ENCODE measurements at places on chromosomes 16 and 17. TPM values are rescaled to one million over a fixed set of nuclear protein-coding genes. Genes with fewer than 3 reads are reported as not detected.

CHST5 gene
- polyA plus RNA-seq = 35.6 TPM

- DNase-seq = no peak
Observed at GRCh38 chr17:55576237-55576995, 65.2 kb upstream of the SMIM36 start.

SMCR8 gene
- polyA plus RNA-seq = 17.9 TPM

DNA sequence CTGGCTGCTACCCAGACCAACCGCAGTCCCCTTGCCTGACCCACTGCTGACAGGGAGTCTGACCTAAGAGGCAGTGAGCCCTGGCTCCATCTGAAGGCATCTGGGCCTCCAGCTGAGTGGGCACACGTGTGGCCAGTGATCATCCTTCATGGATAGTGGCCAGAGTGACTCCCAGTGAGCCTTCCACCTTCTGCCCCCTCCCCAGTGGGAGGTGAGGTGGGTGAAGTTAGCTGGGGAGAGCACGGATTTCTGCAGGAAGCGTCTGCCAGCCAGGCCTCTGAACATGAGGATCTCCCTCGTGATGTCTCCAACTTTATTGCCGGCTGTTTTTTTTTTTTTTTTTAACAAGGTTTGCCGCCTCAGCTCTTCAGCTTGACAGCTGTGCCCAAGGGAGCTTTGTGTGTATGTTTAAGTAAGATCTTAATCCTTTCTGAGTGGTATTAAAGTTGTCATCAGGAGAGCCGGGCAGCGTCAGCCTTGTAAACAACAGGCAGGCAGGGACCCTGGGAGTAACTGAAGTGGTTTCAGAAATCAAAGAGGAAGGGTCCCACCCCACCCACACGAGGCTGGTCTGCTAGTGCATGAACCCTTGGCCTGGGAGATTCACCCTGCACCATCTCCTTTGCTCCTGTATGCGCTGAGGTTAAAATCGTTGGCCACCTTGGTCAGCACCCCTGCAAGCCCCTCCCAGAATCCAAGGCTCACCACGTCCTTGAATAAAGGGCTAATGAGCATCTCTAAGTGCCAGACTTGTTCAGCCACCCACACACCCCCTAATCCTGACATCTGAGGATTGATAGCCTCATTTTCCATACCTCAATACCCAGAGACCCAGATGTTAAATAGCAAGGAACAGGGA lies 33.3 kb downstream of the RHBDL3 start:
- peak; percentile 33 for DNase-seq

GRCh38 chr16:67258161-67258835 lies 9.5 kb downstream of the SLC9A5 start:
- DNase-seq = no peak

DNA sequence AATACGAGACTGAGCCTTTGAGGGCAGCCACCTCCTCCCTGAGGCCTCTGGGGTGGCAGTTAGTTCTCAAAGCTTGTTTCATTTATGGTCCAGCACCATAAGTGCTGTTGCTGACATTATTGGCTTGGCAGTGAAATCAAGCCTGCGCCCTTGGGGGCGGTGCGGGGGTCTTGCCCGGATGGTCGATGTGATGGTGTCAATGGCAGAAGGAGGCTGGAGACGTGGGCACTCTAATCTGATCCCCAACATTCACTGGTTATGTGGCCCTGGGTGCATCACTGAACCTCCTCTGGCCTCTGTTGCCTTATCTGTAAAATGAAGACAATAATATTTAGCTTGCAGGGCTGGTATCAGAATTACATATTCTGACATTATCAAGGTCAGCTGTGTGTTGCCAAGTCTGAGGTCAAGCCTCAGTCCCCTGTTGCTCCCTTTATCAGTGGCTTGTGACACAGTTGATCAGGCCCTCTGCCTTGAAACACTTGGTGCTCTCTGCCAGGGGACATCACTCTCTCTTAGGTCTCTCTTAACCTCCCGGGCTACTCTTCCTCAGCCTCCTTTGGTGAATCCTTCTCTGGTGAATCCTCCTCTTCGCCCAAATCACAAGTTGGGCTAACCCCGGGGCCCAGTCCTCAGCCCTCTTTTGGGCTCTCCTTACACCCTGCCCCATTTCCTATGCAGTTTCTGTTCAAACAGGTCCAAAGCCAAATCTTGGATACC lies 11.8 kb upstream of the TMEM220 start:
- no peak for DNase-seq

DNA sequence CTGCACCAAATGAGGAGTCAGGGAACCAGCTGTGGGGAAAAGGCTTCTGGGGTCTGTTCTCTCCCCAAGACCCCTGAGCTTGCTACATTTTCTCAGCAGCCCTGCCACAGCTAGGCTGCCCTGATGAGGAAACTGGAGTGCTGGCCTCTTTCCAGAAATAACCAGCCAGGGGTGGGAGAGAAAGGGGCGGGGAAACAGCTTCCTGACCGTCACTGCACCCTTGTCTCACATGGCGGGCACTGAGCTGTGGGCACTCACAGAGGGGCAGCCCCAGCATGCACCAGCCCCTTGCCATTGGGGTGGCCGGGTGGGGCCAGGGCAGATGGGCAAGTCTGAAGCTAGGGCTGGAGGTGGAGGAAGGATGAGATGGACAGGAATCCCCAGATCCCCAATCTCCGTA lies 2.9 kb downstream of the SRL start:
- no peak for DNase-seq

GRCh38 chr16:21120976-21121520 lies 29.6 kb downstream of the DNAH3 start:
- DNase-seq = peak; percentile 17

GRCh38 chr17:66567234-66568170 lies 265.1 kb downstream of the PRKCA start:
- DNase-seq = peak; percentile 75

DNA sequence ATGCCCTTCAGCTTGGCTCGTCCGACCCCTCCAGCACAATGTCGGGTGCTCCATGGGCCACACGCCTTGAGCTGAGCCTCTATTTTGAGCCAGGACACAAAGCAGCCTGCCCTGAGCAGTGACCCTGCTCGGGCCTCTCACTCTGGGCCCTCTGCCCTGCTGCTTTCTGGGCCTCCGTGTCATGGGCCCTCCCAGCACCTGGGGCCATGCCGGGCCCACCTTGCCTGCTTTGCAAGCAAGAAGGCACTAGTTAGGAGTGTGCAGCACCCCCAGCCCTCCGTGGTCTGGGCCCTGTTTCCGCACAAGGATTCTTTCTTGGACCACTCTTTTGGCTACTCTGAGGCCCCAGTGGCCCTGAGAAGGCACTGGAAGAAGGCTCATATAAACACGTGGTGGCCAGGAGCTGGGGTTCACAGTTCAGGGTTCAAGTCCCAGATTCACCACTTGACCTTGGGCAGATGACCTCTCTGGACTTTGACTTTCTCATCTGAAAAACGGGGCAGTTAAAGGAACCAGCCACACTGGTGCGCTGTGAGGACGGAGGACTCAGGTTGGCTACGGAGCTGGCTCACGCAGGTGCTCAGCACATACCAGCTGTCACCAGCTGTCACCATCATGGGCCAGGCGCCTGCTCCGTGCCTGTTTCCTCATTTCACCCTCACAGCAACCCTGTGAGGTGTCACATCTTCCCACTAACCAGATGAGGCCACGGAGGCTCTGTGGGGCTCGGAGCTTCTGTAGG lies 166.0 kb upstream of the GSE1 start:
- no peak for DNase-seq

GRCh38 chr17:20189302-20189701 lies 180.1 kb downstream of the SPECC1 start:
- peak; percentile 47 for DNase-seq

DNA sequence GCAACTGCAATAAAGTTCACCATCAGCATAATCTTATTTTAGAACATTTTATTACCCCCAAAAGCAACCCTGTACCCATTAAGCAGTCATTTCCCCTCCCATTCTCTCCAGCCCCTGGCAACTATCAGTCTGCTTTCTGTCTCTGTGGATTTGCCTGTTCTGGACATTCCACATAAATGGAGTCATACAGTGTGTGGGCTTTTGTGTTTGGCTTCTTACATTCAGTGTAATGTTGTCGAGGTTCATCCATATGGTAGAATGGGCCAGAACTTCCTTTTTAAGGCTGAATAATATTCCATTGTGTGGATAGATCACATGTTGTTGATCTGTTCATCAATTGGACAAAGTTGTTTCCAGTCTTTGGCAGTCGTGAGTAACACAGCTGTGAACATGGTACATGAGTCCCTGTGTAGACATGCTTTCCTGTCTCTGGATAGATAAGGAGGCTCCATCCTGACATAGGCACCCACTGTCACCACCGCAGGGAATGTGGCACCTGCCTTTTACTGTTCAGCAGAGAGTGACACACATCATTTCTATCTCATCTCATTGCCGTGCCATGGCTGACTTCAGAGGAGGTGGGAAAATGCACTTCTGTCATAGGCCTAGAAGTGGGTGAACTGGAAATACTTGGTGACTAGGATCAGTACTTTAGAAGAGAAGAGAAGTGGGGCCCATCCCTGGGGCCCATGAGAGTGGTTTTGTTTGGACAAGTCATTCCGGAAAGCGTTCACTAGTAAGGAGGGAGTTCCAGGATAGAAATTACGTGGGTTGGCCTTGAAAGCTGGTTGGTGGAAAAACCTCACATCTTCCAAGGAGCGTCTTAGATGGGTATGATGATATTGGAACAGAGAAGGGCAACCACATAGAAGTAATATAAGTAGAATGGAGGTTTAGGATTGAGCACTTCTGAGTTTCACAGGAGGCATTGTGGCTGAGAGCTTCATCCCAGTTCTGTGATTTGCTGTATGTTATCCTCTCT lies 25.8 kb downstream of the EPN2 start:
- DNase-seq = no peak

QPRT gene
- 220 TPM for polyA plus RNA-seq

GRCh38 chr16:54939510-54940278 lies 9.0 kb downstream of the IRX5 start:
- DNase-seq = no peak

TBC1D3C gene
- polyA plus RNA-seq = 3.1 TPM

- no peak for DNase-seq
Observed at GRCh38 chr17:1920948-1921351, 91.1 kb downstream of the RPA1 start.

SRL gene
- 2.3 TPM for polyA plus RNA-seq

ATXN7L3 gene
- 47.8 TPM for polyA plus RNA-seq

- DNase-seq = peak; percentile 19
Observed at GRCh38 chr17:49361129-49361901, 735 bp downstream of the ZNF652 start.

C17orf113 gene
- 2.4 TPM for polyA plus RNA-seq

TOM1L1 gene
- polyA plus RNA-seq = 107 TPM

GDPD3 gene
- polyA plus RNA-seq = 18.1 TPM

TPSB2 gene
- polyA plus RNA-seq = 0.34 TPM

- no peak for DNase-seq
Observed at GRCh38 chr17:34527136-34527907, 52.1 kb upstream of the TMEM132E start.
